ENCODE measurements at places on chromosomes 1 and 21. TPM values are rescaled to one million over a fixed set of nuclear protein-coding genes. Genes with fewer than 3 reads are reported as not detected.

Gene CELA3A
- not detected for total RNA-seq

Gene UBASH3A
- total RNA-seq: not detected

Gene DRAM2
- 48.2 TPM for total RNA-seq

Gene CLEC20A
- total RNA-seq: not detected

Gene C4BPB
- not detected for total RNA-seq

Gene NBPF4
- total RNA-seq: not detected

Gene C1QB
- total RNA-seq: not detected

Gene BEND5
- total RNA-seq: not detected

Gene HSD17B7
- 16.8 TPM for total RNA-seq

Gene CTTNBP2NL
- 20.7 TPM for total RNA-seq

Gene LRRN2
- not detected for total RNA-seq

Gene LYST
- 34.2 TPM for total RNA-seq

Measured in aortic smooth muscle cell (primary cell).